Activated CD4-positive, alpha-beta T cell treated with anti-CD3 and anti-CD28 coated beads for 24 hours (primary cell): ENCODE measurements at places on chromosomes 7 and 10.

- no peak for DNase-seq
These were observed 6.1 kb upstream of the TNS3 start for GRCh38 chr7:47587976-47588375.

DNA sequence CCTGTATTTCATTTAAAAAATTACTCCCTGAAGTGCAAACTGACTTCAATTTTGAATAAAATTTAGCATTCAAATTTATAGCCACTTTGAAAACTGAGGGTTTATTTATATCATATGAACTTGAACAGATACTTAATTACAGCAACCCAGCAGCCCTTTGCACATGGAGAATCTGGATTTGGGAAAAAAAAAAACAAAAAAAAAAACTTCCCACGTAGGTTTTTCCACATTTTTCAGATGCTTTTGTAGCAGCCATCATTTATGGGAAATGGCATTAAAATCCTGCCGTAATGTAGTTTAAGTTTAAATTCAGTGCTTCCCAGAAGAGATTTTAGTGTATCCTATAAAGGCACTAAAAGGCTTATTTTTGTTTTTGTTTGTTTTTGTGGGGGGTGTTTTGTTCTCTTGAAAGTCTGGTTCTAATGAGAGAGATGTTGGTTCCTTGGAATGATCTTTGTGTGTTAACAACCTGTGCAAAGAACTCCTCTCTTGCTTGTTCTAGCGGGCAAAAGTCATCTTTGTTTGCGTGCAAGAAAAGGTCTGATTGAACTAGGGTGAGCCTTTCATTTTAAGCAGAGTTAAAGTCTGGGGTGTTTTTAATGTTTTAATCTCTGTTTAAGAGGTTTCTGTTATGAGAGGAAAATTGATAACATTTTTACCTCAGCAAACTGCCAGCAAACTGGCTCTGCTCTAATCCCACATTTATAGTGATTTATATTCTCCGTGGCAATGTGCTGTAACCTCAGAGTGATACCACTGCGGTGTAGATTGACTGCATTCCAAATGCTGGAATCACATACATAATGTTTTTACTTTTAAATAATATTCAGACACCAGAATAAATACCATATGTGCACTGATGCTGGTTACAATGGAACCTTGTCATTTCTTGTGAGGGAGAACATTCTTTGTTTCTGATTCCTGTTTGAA is 105.5 kb downstream of the WNT2 start:
- DNase-seq: no peak

DNA sequence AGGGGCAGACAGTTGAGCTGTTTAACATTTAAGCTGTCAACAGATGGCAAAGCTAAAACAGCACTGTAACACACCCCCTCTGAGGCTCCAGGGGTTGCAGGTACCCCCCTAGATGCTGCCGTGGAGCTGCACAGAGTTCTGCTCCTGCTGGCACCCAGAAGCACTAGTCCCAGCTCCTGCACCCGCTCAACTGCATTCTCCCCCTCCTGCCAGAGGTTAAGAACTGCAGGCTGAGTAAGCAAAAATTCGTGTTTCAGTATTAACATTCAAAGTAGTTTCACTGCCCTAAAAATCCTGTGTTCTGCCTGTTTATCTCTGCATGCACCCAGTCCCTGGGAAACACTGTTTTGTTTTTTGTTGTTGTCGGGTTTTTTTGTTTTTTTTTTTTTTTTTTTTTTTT is 790.8 kb upstream of the KCND2 start:
- DNase-seq: no peak

GRCh38 chr10:34955391-34955790 is 134.8 kb downstream of the CUL2 start:
- DNase-seq: no peak

GRCh38 chr10:123149568-123150270 is 1.8 kb downstream of the HMX2 start:
- no peak for DNase-seq

DNA sequence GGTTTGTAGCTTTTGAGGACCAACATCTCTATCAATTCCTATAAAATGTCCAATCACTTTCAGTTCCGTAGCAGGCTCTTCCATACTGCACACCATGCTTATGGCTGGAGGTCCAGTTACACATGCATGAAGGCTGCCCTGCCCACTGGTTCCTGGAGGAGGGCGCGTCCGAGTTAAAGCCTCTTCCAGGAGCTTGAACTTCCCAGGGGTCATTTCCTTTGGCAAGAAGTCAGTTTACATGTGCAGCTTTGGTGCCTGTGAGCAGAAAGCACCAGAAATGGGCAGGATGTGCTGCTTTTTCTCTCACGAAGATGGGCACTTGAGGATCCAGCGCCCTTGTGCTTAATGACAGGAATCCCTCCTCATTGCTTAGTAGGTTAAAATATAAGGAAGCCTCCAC is 17.6 kb upstream of the PHYH start:
- DNase-seq: no peak

GRCh38 chr10:106242301-106242700 is 922.2 kb downstream of the SORCS1 start:
- DNase-seq: no peak

- DNase-seq: no peak
These were observed 17.2 kb downstream of the SAP25 start for GRCh38 chr7:100556541-100556940.

- DNase-seq: no peak
These were observed 140.1 kb downstream of the DIP2C start for GRCh38 chr10:549391-549790.

DNA sequence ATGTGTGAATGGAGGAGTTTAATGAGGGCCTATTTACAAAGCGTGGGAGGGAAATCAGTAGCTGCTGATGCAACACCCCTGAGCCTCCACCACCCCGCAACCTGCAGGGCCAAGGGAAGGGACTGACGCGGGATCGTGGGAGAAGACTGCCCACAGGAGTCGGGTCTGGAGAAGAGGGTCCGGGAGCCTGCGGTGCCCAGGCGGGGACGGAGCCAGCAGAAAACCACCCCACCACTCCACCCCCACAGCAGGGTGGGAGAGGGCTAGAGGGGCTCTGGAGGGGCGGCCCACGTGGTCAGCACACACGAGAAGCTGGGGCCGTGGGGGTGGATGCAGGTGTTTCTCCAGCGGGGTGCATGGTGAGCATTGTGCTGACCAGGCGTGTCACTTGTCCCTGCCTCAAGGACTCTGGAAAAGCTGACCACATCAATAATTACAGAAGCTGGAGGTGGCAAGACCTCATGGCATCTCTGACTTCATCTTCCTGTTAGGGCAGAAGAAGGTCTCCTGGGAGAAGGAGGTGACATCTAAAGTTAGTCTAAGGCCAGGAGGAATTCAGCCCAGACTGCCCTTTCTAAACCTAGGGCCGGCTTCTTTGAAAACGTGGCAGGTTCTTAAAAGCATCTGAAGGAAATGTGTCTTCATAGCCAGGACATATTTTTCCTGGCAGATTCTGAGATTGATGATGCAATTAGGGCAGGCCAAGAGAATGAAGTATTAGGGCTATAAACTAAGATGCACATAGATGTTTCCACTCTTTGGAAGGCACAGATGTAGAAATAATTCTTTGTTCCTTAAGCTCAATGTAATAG is 150.9 kb downstream of the RGS10 start:
- DNase-seq: no peak

DNA sequence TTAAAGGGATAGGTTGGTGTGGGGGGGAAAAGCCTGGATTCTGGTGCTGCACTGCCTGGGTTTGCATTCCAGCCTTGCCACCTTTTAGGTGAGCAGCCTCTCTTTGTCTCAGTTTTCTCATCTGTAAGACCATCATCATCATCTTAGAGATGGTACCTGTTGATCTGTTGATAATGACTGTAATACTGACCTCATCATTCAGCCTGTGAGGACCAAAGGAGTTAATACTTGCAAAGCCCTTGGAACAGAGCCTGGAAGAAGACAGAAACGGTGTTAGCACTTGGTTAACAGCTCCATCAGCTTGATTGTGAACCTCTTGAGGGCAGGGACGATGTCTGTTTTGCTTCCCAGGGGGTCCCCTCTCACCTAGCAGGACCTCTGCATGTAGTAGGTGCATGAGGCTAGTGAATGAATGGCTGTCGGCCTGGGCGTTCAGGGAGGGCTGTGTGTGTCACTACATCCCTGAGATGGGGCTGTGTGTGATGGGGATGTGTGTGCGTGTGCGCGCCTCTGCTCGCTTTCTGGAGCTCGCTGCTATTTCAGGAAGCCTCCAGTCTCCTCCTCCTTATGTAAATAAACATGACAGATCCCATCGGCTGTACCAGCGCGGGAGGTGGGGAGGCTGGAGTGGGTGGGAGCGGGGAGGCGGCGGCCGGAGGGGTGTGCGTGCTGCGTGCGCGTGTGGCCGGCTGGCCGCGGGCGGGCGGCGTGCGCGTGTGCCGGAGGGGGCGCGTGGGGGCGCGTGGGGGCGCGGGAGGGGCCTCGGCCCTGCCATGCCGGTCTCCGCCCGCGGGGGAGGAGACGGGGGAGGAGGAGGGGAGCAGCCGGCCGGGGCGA is 61.2 kb downstream of the NEURL1 start:
- no peak for DNase-seq
